ENCODE measurements at places on chromosomes 7 and 10.
A peak's percentile ranks its signal among the peaks of the same experiment; 100 is the strongest.

DNA sequence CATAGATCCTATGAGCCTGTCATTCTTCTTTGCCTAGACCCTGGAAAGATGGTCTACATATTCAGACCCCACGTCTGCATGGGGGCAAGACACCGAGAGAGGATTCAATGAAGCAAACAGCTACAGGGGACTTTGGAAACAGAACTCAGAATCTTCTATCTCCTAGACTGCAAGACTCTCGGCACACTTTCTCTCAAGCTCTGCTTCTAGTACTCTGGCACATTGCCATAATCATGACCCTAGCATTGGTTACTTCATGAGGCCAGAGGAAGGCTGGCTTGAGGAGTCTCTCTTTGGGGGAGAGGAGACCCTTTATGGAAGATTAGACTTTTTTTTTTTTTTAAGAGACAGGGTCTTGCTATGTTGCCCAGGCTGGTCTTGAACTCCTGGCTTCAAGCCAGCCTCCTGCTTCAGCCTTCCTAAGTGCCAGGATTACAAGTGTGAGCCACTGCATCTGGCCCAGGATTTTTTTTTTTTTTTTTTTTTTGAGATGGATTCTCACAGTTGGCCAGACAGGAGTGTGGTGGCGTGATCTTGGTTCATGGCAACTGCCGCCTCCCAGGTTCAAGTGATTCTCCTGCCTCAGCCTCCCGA is 20.7 kb downstream of the CCDC3 start:
- DNase-seq: no peak

DNA sequence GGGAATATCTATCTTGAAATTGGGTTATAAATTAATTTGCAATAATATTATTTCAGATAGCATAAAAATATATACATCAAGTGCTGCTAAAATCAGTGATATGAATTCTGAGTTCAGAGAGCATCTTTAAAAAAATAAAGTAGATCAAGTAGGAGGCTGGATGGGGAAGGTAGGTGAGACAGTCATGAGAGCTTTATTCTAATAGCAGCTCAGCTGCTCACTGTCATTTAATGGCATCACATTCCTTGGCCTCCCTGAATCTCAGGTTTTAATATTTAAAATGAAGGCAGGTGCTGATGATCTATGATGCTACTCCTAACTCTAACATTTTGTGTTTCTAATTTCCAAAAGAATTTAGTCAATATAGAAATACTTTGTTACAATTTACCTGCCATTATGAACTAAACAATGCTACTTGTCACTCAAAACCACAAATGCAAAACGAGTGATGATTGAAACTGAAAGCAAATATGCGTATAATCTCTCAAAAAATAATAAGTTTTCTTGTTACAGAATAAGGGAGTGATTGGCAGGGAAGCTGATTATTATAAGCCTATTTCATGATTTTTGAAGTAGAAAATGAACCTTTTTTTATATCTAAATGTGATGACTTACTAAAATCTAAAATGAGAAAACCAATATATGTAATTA is 147.6 kb upstream of the CSTF2T start:
- DNase-seq: no peak

- DNase-seq: no peak
These were observed 27.2 kb downstream of the CACNA2D1 start for GRCh38 chr7:82416402-82416801.

- no peak for DNase-seq
These were observed 27.9 kb upstream of the CCDC7 start for GRCh38 chr10:32417911-32418547.

DNA sequence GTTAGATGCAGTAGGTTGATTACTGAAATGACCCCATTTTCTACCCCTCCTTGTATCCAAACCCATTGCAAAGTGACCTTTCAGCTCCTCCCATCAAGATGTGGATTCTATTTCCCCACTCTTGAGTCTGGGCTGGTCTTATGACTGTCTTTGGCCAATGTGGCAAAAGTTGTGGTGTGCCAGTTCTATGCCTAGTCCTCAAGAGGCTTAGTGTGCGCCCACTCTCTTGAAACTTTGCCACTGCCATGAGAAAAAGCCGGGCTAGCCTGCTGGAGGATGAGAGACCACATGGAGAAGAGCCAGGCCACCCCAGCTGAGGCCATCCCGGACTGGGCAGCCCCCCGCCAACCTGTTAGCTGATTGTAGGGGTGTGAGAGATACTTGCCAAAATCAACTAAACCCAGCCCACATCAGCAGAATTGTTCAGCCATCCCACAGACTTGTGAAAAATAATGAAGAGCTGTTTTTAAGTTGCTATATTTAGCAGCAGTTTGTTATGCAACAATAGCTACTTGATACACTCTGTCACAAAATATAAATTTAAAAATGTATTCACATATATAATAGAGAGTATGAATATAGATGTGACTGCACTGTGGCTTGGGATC is 131.0 kb upstream of the PALS2 start:
- no peak for DNase-seq

DNA sequence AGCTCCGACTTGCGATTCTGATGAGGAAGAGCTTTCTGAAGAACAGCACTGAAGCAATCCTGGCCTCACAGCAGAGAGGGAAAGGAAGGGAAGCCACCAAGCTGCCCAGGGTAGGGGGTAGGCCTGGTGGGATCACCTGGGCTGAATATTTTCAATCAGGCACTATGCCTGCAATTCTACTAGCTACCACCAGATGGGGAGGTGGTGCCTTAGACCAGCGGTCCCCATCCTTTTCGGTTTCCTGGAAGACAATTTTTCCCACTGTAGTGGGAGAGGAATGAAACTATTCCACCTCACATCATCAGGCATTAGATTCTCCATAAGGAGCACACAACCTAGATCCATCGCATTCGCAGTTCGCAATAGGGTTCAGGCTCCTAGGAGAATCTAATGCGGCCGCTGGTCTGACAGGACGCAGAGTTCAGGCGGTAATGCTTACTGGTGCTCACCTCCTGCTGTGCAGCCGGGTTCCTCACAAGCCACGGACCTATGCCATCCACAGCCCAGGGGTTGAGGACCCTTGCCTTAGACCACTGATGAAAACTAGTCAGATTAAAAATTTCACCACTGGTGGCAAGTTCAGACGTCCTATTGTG is 2.7 kb downstream of the LRRC20 start:
- no peak for DNase-seq

DNA sequence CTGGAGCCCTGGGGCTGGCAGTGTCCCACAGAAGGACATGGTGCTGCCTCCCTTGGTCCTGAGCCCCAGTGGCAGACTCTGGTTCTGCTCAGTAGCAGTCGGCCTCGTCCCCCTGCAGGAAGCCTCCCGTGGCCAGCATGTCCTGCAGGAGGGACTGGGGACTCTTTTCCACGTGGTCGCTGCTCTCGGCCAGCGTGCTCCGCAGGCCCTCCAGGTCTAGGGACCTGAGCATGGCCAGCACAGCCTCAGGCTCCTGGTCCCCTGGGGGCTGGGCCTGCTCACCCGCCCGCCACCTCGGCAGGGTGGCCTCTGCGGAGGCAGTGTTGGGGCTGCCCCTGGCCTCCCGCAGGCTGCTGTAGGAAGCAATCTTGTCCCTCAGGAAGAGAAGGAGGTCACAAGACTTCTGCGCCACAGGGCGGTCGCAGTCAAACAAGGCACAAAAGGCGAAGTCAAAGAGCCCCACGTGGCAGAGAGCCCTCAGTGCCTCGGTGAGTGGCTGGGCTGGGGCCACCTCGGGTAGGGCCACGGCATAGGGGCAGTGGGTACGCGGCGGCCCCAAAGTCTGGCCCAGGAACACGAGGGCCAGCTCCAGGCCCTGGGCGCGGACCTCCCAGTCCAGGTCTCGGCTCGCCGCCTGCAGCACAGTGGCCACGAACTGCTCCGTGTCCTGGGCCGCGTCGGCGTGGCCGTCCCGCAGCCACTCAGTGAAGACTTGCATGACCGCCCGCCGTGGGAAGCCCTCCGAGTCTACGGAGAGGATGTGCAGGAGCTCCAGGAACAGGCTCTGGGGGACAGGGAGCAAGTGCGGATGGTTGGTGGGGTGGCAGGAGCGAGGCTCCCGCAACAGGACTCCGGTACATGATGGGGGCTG is 17.1 kb downstream of the BRAT1 start:
- no peak for DNase-seq

- no peak for DNase-seq
These were observed 48.8 kb upstream of the CHST15 start for GRCh38 chr10:124142006-124142739.

DNA sequence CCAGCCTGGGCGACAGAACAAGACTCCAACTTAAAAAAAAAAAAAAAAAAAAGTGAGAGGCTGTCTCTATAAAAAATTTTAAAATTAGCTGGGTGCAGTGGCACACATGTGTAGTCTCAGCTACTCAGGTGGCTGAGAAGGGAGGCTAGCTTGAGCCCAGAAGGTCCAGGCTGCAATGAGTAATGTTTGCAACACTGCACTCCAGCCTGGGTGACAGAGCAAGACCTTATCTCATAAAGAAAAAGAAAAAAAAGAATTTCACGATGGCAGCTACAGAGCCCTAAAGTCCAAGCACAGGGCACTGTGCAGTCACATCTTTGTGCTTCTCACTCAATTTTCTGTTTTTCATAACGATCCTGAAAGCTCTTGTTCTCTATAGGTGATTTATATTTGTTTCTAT is 209.5 kb upstream of the KCTD7 start:
- no peak for DNase-seq

DNA sequence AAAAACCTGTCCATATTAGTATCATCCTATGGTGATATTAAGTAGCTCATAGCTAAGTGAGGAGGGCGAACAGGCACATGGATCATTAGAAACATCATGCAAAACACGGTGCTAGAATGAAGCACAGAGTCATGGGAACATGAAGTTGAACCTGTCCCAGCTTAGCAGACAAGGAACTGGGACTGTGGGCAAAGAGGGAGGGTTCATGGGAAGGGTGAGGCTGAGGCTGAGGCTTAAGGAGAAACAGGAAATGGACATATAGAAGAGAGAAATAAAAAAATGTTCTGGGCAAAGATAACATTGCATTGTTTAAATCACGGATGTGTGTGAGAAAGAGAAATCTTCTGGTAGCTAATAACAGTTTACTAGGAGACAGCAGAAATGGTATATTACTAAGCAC is 708.1 kb downstream of the GRID1 start:
- DNase-seq: no peak

DNA sequence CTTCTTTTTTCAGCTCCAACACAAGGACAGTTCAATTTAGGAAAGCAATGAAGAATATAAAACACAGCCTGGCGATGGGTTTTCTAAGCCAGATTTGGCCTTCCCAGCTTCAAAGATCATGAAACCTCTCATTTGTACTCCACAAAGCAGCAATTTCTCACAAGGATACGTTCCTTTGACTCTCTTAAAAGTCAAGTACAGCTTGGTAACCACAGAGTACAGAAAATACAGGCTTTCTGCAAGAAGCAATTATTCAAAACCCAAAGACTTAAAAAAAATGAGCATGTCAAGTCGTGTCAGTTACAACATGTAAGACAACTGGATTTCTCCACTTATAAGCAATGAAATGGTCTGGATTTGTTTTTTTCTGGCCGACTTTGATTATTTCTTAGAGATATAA is 321.4 kb downstream of the FGFR2 start:
- no peak for DNase-seq

DNA sequence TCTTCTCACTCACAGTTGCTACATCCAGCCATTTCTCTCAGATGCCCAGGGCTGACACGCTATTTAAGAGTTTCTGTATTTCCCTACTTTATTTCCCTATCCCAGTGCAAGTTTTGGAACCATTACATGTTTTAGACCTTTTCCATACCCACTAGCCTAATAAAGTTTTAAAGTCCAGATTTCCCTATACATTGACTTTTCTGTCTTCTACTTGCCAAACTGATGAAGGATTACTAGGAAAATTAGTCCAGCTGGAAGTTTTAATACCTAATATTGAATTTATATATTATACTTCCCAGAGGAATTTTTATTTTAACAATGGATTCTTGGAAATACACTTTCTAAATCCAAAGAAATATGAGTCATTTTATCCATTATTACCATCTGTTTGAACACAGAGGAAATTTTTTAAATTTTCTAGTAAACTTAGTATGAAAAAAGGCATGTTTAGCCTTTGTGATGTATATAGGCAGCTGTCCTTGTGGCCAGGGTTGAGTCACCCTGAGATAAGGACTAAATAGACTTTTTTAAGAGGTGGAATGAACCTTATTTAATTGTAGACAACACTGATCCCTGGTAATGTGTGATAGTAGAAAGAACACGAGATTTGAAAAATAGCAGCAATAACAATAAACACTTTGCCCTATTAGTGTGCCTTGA is 205.0 kb downstream of the TFEC start:
- no peak for DNase-seq

- no peak for DNase-seq
These were observed 7.6 kb downstream of the CYCS start for GRCh38 chr7:25117226-25118047.

DNA sequence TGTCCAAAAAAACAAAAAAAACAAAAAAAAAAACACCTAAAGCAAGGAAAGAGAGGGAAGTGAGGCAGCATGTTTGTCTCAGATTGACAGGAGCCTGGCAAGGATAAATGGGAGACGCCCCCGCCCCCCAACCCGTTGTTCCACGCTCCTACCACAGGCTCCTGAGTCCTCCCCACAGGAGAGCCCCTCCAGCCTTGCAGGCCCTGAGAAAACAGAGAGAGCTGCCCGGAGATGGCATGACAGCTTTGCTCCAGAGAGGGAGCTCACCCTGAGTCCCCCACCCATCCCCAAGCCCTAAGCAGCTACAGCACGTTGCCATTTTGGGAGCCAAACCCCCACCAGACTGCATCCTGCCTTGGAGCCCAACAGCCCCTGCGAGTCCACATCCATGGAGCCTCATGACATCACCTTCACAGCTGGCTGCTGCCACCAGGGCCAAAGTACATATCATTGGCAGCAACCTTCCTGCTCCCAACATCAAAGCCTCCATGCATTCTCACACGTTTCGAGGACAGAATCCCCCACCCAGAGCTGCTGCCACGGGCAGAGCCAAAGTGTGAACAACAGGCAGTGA is 1283.3 kb downstream of the TYW1 start:
- no peak for DNase-seq

GRCh38 chr10:47346581-47347302 is 1.4 kb upstream of the RBP3 start:
- DNase-seq: peak; percentile 16

- no peak for DNase-seq
These were observed 512.9 kb downstream of the SUGCT start for GRCh38 chr7:40647719-40648118.

GRCh38 chr10:1402816-1403507 is 334.4 kb downstream of the ADARB2 start:
- no peak for DNase-seq

DNA sequence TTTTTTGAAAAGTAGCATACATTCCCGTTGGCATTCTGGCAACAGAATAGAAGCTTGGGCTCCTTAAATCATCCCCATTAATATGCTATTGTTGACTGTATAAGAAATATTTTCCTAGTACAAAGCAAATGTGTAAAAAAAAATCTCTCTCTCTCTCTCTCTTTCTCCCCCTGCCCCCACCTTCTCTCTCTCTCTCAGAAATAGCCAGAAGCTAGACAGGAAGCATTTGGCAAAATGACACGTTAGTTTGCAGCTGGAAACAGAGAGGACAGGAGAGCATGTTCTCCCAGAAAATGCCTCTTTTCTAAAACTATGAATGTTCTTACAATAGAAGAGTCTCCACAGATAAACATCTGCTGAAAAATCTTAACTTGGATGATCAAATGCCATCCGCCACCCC is 59.6 kb upstream of the AKR1E2 start:
- peak; percentile 21 for DNase-seq

Data from epithelial cell of esophagus (primary cell).